ENCODE measurements at places on chromosomes 1 and 21.

DNA sequence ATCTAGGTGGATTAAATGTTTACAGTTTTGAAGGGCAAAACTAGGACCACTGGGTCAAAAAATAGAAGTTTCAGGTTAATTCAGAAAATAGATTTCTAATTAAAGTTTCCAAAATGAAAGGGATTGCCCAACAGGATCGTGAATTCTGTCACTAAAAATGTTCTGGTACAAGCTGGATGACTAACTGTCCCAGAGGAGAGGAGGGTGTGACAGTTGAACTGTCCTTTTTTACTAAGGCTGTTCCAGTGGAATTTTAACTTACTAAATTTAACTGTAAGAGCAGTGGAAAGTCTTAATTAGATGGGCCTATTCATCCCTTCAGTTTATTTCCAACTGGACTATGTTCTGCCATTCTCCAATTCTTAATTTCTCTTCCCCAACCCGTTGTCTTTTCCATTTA lies 7.2 kb downstream of the SNX7 start:
- no peak for DNase-seq

DNA sequence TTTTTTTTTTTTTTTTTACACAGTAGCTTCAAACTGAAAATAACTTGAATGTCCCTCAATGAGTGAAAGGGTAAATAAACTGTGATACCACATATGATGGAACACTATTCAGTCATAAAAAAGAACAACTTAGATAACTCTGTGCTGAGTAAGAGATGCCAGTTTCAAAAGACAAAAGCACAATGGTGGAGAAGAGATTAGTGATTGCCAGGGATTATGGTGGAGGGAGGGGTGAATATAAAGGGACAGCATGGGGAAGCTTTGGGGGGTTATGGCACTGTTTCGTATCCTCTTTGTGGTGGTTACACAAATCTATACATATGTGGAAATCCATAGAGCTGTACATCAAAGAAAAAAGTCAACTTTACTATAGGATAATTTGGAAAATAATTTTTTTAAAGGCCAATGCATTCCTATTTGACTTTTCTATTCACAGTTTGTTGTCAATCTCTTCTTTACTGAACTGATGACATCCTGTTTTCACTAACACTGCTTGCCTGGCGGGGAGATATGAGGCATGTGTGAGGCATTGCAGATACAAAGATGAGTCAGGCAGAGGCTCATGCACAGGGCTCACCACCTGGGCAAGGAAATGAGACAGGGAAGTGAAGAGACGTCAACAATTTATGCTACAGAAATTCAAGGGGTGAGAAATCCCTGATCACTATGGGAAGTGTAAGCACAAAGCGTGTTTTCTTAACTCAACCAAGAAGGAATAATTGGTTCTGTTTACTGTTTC lies 302.7 kb downstream of the DUSP10 start:
- no peak for DNase-seq

GRCh38 chr1:73273886-73274285 lies 924.1 kb downstream of the LRRIQ3 start:
- DNase-seq: no peak

- DNase-seq: no peak
Measured at GRCh38 chr1:10160173-10160572, 50.2 kb upstream of the KIF1B start.

- no peak for DNase-seq
Measured at GRCh38 chr1:201885531-201886075, 3.1 kb upstream of the SHISA4 start.

DNA sequence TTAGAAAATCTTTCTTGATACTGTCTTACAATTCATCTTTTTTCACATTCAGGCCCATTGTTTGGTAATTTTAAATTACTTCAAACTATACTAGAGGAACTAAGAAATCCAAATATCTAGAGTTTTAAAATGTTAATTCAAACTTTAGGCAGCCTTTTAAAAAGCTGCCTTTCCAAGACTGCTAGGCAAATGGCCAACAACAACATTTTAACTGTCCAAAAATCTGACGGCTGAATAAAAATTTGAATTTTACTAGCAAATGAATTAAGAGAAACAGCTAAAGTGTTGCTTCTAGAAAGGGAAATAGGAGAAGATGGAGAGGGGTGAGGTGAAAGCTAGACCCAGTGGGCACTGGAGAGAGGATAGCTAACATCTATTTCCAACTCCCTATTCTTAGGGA lies 17.2 kb downstream of the DPYD start:
- no peak for DNase-seq

DNA sequence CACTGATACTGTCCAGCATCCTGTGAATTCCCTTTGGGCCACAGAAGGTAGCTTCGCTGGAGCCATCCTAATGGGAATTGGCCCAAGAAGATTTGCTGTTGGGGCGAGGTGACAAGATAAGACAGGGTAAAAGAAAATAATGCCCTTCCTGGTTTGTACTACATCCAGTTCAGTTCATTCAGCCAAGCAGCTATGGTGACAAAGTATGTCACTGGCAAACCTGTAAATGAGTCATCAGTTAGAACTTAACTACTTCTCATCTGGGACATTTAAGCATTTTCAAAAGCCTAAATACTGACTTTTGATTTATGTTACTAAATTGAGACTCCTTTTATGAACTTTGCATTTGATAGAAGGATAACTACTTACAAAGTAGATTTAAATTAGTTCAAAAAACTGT lies 54.2 kb downstream of the WDR64 start:
- no peak for DNase-seq

DNA sequence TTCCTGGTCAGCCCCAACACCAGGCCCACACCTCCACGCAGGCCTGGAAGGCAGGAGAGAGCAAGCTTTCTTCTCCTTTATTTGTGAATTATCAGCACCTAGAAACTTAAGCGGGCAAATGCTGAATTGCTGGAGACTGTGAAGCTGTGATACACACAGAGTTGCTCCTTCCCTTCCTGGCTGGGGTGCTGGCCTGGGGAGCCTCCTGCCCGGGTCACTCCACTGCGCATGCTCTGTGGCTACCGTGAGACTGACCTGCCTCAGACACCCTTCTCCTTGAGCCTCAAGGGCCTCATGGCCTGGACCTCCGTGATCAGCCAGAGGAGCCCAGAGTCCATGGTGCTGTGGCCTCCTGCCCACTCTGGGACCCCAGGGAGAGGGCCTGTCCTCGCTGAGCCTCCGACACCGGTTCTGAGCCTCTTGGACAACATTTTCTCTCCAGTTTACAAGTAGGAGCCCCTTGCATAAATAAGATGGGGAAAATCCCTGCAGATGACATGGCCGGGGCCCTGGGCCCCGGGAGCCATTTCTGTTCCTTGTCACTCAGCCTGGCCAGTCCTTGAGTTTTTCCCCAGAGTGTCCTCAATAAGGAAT lies 18.0 kb downstream of the AGPAT3 start:
- no peak for DNase-seq

GRCh38 chr1:60875138-60875537 lies 207.2 kb upstream of the NFIA start:
- no peak for DNase-seq

DNA sequence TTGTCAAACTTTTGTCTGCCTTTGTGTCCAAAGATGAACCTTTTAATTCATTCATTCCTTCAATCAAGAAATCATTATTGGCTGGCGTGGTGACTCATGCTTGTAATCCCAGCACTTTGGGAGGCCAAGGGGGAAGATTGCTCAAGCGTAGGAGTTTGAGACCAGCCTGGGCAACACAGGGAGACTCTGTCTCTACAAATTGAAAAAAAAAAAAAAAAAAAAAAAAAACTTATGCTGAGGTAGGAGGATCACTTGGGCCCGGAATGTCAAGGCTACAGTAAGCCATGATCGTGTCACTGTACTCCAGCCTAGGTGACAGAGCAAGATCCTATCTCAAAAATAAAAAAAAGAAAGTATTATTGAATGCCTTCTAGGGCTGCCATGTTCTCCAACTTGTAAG lies 51.3 kb upstream of the CXADR start:
- no peak for DNase-seq

DNA sequence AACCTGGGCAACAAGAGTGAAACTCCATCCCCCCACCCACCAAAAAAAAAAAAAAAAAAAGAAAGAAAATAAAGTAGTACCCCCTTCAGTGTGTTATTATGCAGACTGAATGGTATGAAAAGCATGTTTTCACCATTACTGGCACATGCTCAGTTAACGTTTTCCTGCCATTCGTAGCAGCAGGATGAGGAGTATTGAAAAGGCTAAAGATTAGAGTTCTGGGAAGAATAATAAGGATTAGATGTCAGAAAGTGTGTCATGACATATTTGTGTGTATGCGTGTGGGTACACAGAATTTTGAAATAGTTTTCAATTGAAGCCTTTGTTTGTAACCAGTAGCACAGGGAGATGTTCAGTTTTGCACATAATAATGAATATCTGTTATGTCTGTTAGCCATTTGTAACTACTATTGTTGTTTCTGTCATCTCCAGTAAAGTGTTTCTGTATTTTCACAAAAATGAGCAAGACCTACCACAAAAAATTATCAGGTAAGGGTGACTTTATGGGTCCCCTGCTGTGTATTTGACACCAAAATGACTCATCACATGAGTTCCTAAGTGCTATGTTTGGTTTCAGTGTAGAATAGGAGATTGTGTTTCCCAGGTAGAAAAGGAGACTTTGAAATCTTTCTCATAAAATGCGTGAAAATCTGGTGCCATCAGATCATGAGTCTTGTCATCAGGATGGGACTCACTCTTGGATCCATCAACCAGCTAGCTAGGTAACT lies 358.9 kb downstream of the DISC1 start:
- no peak for DNase-seq

DNA sequence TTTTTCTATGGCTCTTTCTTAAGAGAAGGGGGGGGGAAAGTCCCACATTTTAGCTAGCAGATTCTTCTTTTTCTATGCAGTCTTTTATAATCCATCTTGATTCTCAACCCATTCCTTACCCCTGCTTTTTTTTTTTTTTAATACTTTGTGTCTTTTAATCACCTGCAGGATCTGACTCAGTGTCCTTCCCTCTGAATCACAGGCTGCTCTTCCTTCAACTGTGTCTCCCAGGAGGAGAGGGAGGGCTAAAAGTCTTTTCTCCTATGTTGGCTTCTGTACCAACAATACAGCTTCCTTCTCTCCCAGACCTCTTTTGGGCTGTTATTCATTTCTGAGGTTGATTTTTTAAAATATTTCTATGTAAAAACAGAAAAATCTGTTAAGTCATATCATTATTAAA lies 686.2 kb downstream of the ADGRL2 start:
- no peak for DNase-seq

- no peak for DNase-seq
Measured at GRCh38 chr1:228272331-228272791, 64.5 kb downstream of the OBSCN start.

DNA sequence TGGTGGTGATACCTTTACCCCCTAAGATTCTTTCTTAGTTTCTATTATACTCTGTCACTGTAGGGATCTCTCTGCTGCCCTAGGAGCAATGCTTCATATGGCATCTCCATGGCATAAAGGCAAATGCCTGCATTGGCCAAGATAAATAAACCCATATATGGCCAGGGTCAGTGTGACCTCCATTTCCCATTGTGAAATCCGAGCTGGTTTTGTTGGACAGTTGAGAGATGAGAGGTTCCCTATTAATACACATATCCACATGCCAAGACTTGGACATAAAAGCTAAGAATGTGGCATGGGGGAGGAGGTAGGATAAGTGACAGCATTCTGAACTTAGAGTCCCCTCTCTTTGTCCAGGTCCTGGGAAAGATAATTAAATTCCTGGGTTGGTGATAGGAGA lies 1.4 kb downstream of the TPM3 start:
- no peak for DNase-seq

- DNase-seq: no peak
Measured at GRCh38 chr1:72845381-72845780, 563.0 kb upstream of the NEGR1 start.

- DNase-seq: no peak
Measured at GRCh38 chr1:65407877-65408276, 12.6 kb upstream of the LEPR start.

DNA sequence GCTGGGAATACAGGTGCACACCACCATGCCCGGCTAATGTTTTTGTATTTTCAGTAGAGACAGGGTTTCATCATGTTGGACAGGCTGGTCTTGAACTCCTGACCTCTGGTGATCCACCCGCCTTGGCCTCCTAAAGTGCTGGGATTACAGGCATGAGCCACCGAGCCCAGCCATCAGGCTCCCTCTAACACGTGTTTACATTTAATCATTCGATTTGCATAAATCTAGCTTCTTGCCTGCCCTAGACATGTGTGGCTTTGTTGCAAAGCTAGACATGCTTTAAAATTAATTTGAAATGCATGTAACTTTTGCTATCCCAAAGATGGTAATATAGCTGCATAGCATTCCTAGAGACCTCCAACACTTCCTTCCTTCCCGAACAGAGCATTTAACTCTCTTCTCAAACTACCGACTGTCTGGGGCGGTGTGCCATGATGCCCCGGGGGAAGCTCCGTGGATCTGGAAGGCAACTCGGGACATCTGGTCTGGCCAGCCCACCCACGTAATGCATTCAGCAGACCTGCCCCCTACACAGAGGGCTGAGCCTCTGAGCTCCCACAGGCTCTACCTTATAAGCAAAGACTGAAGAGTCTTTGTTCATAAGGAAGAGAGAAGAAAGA lies 34.6 kb upstream of the NID1 start:
- DNase-seq: no peak

- DNase-seq: no peak
Measured at GRCh38 chr1:17617787-17618557, 78.5 kb downstream of the ARHGEF10L start.
